Stimulated activated CD4-positive, alpha-beta T cell treated with anti-CD3 and anti-CD28 coated beads, Interleukin-12 subunit alpha, Interleukin-12 subunit beta, amount 100 ng/mL, for 24 hours (primary cell): ENCODE measurements at places on chromosomes 1 and 21.

- DNase-seq = no peak
Measured at GRCh38 chr1:53578358-53578757, 119.2 kb downstream of the DMRTB1 start.

GRCh38 chr21:29449306-29449950, 150.7 kb downstream of the BACH1 start:
- DNase-seq = no peak

DNA sequence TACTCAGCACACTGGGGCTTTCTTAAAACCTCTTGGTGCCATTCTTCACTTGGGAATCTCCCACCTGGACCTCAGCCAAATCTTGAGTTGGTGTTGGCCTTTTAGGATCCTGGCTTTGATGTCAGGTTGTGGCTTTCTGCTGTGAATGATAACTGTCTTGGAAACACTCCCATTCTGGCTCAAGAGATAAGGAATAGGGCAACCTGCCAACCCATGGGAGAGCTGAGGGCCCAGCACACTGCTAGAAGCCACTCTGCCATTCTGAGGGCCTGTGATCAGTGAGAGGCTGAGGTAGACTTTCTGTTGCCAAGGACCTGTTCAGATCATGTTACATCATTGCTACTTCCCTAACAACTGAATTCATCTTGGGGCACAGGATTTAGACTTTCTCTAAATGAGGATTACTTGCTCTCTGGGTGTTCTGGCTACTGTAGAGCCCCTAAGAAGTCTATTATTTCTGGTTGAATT, 45.8 kb downstream of the TTC39A start:
- no peak for DNase-seq

DNA sequence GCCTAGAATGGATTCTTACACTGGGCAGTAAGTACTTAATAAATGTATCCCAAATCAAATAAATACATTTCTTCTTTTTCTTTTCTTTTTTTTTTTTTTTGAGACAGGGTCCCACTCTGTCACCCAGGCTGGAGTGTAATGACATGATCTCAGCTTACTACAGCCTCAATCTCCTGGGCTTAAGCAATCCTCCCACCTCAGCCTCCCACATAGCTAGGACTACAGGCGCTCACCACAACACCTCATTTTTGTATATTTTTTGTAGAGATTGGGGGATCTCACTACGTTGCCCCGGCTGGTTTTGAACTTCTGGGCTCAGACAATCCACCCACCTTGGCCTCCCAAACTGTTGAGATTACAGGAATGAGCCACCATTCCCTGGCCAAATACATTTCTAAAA, 63.7 kb upstream of the LGALS8 start:
- DNase-seq = no peak

DNA sequence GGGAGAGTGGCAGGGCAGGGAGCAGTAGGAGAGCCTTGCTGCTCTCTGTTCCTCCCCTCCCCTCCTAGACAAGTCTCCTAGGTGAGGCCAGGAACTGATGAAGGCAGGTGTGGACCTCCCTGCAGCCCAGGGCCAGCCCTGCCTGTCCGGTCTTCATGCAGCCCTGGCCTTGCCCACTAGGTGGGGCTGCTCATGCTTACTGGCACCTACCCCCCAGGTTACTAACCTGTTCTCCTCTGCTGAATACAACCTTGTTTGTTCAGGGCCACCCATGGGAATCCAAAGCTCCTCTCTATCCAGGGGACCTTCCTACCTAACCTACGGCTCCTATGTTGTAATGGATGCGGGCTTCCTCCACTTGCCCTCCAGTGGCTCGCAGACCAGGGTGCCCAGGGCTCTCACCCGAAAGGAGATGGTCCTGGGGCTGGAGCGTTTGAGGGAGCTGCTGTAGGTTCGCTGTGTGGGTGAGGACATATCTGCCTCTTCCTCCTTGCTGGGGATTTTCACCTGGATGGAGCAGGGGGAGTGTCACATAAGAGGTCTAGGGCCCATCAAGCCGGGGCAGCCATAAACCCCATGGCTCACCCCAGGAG, 7.9 kb upstream of the TNNT2 start:
- peak; percentile 40 for DNase-seq

DNA sequence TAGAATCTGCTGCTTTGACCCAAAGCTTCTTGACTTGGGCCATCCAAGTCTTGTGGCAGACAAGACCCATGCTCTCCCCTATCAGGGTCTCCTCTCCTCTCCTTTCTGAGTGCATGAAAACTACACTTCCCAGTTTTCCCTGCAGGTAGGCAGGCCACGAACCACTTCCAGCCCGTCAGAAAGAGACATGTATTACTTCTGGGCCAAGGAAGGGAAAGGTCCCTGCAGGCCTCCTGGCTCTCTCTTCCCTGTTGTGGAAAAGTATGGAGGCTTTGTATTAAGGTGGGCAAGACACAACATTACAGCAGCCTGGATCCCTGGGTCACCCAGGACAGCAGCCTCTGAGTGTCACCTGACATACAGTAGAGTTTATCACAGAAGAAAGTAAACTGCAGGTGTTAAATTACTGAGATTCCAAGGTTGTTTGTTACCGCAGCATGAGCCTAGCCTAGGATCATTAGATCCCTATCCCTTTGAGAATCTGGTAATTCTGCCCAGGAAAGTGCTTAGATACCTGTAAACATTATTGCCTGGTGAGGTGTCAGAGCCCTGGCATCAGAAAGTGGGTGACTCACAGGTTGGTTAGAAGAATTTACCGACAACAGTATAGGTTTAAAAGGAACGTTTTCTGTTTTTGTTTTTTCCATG, 717.3 kb downstream of the MATN1 start:
- no peak for DNase-seq

DNA sequence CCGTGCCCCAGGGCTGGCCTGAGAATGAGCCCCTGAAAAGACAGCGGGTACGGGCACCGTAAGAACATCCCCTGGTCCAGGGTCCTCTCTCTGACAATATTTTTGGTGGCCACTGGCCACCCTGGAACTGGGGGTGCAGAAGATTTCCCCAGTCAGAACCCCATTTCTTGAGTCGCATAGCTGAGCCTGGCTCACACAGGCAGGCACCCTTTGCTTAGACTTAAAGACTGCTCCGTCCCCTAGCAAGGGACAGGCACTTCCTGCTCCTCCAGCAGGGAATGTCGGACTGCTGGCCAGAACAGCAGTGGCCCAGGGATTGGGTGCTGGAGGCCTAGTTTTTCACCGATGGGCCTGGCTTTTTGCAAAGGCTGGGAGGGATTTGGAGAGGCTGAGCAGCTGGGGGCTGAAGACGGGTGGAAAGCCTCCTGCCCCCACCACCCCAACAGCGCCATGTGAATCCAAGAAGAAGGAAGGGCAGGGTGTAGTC, 4.3 kb downstream of the OLIG2 start:
- DNase-seq = no peak

- peak; percentile 78 for DNase-seq
Measured at GRCh38 chr21:45880097-45881068, 101.2 kb upstream of the COL6A1 start.

DNA sequence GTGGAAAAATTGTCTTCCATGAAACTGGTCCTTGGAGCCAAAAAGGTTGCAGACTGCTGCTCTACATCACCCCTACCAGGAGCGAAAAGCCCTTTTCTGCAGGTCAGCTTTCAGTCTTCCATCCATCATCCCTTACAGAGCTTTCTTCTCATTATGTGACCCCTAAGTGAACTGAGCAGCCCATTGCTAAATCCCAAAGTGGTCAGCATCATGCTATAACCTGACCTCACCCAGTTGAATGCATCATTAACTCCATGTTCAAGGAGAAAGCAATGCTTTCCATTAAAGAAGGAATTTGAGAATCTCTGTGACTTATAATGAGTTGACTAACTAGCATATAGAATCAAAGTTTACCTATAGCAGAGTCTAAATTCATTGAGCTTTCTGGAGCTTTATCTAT, 10.4 kb upstream of the IL24 start:
- no peak for DNase-seq

GRCh38 chr1:2158272-2158671, 36.3 kb downstream of the FAAP20 start:
- DNase-seq = no peak

- DNase-seq = no peak
Measured at GRCh38 chr1:187411118-187411517, 582.4 kb downstream of the PLA2G4A start.

- no peak for DNase-seq
Measured at GRCh38 chr1:225811622-225812487, 1.9 kb downstream of the EPHX1 start.

DNA sequence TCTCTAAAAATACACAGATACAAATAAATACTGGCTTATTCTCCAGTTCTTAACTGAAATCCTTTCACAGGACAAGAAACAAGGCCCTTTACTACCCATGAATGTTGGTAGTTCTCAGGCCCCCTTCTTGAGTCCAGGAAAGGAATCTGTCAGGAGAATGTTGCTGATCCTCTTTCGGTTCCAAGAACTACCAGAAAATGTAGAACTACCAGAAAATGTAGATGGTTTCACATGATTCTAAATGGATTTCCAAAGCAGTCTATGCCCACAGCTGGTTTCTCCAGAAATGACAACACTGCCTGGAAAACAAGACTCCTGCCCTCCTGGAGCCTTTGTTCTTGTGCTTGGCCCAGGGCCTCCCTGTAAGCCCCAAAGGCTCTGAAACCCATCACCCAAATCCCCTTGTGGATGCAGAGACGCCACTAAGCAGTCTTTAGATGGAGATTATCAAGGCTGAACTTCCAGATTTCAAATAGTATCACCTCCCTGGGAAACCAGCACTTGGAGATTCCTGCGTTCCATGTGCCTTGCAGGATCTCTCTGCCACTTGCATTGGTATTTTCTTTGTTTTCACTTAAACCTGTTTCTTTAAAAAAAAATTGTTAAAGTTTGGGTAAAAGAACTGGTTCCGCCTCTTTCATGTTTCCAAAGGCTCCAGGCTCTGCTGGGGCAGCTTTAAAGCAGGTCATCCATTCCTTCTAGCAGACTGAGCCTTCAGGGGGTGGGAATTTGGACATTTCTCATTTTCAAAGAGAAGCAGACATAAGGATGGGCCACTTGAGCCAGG, 53.4 kb downstream of the MAN1C1 start:
- DNase-seq = no peak
